ENCODE measurements at places on chromosomes 6 and 20. TPM values are rescaled to one million over a fixed set of nuclear protein-coding genes. Genes with fewer than 3 reads are reported as not detected.

DNA sequence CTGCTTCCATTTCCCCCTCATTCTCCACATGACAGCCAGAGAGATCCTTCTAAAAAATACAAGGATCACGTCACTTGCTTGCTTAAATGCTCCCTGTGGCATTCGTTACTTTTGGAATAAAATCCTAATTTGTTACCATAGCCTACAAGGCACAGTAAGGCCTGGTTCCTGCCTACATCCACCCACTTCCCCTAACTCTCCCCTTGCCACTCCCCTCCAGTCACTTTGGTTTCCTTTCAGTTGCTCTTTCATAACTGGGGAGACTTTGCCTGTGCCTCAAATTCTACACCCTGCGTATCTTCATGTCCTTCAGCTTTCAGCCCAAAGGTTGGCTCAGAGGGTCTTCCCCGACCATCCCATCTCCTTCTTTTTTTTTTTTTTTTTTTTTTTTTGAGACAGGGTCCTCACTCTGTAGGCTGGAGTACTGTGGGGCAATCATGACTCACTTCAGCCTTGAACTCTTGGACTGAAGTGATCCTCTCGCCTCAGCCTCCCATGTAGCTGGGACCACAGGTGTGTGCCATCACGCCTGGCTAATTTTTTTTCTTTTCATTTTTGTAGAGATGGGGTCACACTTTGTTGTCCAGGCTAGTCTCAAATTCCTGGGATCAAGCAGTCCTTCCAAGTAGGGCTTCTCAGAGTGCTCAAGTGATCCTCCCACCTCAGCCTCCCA lies 12.5 kb downstream of the ID1 start:
- DNase-seq, result no peak

DNA sequence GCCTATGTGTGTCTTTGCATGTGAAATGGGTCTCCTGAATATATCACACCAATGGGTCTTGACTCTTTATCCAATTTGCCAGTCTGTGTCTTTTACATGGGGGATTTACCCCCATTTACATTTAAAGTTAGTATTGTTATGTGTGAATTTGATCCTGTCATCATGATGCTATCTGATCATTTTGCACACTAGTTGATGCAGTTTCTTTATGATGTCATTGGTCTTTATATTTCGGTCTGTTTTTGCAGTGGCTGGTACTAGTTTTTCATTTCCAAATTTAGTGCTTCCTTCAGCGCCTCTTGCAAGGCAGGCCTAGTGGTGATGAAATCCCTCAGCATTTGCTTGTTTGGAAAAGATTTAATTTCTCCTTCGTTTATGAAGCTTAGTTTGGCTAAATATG lies 555.2 kb upstream of the BTBD3 start:
- no peak for DNase-seq

DNA sequence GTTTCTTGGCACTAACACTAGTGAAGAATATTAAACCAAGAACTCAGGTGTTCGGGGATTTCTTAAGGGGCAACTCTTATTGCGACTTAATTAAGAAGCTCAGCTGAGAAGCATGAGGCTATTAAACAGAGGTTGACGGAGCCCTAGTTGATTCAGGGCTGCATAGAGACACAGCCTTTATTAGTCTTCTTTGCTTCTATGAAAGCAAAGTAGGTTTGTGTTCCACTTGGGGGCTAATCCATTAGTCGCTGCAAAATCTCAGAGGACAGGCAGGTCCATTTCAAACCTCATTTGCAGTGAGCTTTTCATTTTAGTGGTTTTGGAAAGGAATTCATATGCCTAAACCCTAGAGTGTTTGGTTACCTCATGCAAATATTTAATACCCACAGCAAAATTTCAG lies 506.6 kb upstream of the SULF2 start:
- DNase-seq, result no peak

DNA sequence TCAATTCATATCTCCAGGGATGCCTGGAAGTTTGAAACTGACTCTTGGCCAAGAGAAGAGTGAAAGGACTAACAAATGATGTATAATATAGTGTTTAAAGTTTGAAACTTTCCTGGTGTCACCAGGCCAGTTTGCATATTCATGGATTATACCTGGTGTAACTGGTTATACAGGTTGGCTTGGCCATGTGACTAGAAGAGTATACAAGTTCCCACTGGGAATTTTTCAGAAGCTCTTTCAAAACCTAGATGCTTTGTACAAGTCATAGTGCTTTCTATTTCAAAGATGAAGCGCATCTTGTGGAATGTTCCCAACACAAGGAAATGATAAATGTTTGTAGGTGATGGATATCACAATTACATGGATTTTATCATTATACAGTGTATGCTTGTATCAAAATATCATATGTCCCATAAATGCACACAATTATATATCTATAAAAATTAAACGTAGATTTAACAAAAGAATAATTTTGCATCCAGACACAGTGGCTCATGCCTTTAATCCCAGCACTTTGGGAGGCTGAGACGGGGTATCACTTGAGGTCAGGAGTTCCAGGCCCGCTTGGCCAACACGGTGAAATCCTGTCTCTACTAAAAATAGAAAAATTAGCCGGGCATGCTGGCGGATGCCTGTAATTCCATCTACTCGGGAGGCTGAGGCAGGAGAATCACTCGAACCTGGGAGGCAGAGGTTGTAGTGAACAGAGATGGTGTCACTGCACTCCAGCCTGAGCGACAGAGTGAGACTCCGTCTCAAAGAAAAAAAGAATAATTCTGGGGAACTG lies 1420.2 kb downstream of the GRIK2 start:
- DNase-seq, result no peak

- peak; percentile 98 for DNase-seq
Observed at GRCh38 chr6:136609873-136610706, 59.9 kb upstream of the MAP7 start.

- no peak for DNase-seq
Observed at GRCh38 chr20:13485576-13485975, 153.2 kb downstream of the TASP1 start.

The TFAP2D gene
- total RNA-seq, result not detected

The ASIP gene
- not detected for total RNA-seq

The TRIM31 gene
- not detected for total RNA-seq

The GHRH gene
- not detected for total RNA-seq

The SLC26A8 gene
- not detected for total RNA-seq
